Stimulated activated CD4-positive, alpha-beta T cell treated with anti-CD3 and anti-CD28 coated beads, Interleukin-2, amount 100 ng/mL, for 48 hours (primary cell): ENCODE measurements at places on chromosomes 11 and 22.

- DNase-seq, result no peak
These were observed 15.9 kb upstream of the NFRKB start for GRCh38 chr11:129911298-129911697.

- no peak for DNase-seq
These were observed 23.7 kb downstream of the HTR3A start for GRCh38 chr11:113998574-113998973.

- no peak for DNase-seq
These were observed 781 bp downstream of the TCIRG1 start for GRCh38 chr11:68039526-68040086.

- DNase-seq, result no peak
These were observed 62.0 kb downstream of the STK33 start for GRCh38 chr11:8531982-8532381.

DNA sequence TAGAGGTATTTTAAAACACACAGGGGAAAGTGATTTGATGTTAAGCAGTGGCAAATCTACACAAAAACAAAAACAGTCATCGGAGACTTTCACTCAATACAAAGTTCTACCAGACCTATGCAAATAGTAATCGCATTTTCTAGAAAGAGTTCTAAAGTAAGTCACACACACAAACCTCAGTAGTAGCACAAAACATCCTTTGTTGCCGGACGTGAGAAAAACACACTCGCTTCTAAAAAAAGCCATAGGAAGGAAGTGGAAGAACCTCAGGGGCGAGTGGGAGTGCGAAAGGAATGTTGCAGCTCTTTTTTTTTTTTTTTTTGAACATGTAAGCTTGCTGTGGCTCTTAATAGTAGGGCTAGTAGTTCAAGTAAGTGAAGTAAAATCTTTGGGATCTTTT is 88.9 kb downstream of the MAML2 start:
- DNase-seq, result no peak

- DNase-seq, result no peak
These were observed 1030.4 kb upstream of the CNTN5 start for GRCh38 chr11:97990162-97990920.

- DNase-seq, result no peak
These were observed 52.7 kb downstream of the MPPED2 start for GRCh38 chr11:30533445-30533947.

GRCh38 chr11:84793318-84793717 is 833.8 kb downstream of the DLG2 start:
- DNase-seq, result no peak

GRCh38 chr11:78365381-78365792 is 52.2 kb downstream of the GAB2 start:
- no peak for DNase-seq

DNA sequence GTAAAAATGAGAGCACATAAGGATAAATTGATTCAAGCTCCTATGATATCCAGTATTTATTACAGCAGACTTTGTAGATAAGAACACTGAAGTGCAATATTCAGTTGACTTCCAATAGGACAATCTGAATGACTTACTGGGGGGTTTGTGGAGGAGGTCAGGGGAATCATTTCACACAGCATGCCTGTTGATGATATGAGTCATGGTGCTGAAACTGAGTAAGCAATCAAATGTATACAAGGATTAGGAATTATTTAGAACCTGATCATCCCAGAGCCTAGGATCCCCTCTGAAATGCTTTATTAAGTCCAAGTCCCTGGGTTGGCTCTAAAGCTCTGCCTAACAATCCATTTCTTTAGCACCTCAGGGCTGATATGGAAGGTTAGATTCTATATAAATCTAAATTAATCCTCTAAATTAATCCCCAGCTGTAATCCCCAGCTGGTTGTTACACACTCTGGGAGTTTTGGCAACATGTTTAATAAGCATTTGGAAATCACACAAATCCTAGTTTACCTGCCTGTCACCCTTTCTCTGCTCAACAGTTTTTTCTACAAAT is 326.4 kb downstream of the GUCY1A2 start:
- DNase-seq, result no peak

DNA sequence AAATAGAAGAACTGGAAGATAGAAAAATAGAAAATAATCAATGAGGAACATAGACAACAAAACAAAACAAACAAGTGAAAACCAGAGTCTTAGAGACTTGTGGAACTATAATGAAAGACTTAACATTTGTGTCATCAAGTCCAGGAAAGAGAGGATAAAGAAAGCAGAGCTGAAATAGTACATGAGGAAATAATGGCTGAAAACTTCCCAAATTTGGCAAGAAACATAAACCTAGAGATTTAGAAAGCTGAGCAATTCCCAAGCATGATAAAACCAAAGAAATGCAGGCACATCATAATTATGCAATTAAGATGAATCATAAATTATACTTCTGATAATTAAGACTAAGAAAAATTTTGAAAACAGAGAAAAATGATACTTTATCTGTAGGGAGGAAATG is 614.5 kb downstream of the ETS1 start:
- no peak for DNase-seq

- no peak for DNase-seq
These were observed 31.8 kb downstream of the ARHGAP1 start for GRCh38 chr11:46668480-46669085.

- DNase-seq, result no peak
These were observed 2.4 kb downstream of the FADS1 start for GRCh38 chr11:61814247-61814957.

DNA sequence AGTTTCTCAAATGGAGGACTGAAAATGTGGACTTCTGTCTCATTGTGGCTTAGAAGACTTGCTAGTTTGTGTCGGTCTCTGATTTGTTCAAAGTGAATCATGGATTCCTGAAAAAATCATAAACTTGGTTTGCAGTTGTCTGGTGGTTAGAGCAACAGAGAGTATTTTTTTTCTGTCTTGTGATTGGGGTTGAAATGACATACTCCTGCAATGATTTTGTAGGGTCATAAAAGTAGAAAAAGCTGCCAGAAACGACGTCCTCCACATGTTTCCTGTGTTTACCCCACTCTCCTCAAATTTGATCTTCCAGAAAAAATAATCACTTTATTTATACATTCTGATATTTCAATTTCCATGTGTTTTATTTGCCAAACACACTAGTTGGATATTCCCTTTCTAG is 219.2 kb upstream of the PGR start:
- no peak for DNase-seq

DNA sequence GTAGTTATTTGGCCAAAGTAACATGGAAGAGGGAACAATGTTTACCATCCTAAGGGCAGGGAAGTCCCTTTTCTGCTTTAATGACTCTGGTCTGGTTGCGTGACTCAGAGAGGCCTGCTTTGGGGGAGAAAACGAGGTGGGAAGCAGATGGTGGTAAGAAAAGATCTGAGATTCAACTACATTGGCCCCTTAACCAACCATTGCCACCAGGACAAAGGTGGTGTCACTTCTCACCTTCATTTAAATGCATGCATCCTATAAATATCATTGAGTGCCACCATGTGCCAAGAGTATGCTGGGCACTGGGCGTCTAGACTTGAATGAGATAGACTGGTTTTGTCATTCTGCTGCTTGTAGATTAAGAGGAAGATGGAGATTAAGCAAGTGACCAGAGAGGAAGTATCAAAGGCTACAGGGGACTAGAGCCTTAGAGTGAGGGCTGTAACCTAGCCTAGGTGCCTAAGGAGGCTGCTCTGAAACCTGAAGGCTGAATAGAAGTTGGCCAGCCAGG is 3.6 kb upstream of the SORL1 start:
- DNase-seq, result no peak

GRCh38 chr11:67517784-67518552 is 5.3 kb downstream of the CABP2 start:
- DNase-seq, result no peak

DNA sequence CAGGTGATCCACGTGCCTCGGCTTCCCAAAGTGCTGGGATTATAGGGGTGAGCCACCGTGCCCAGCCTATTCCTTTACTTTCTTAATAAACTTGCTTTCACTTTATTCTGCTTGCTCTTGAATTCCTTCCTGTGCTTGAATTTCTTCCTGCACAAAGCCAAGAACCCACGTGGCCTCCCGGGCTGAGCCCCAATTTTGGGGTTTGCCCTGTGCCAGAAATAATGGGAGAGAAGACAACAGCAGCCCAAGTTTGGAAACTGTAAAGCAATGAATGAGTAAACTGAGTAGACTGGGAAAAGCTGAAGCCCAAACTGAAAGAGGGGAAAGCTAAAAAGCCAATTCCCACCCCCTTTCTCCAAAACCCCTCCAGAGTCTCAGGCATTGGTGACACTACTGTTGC is 136.4 kb downstream of the NECTIN1 start:
- no peak for DNase-seq

- DNase-seq, result no peak
These were observed 10.3 kb downstream of the BCL9L start for GRCh38 chr11:118915396-118915795.

DNA sequence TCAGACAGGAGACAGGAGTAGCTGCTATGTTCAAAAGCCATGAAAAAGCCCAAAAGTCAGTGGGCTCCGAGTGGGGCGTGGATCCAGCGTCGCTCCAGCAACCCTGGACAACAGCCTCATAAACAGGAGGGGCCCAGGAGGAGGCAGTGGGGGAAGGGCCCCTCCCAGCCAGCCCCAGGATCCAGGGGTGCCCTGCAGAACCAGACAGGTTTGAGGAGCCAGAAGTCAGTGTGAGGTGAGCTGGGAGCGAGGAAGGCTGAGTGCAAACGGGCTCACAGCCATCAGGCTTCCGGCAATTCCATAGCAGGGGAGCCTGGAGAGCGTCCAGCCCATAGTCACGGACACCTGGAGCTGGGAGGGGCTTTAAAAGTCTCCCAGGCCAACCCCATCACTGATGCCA is 217.7 kb downstream of the MN1 start:
- DNase-seq, result no peak

DNA sequence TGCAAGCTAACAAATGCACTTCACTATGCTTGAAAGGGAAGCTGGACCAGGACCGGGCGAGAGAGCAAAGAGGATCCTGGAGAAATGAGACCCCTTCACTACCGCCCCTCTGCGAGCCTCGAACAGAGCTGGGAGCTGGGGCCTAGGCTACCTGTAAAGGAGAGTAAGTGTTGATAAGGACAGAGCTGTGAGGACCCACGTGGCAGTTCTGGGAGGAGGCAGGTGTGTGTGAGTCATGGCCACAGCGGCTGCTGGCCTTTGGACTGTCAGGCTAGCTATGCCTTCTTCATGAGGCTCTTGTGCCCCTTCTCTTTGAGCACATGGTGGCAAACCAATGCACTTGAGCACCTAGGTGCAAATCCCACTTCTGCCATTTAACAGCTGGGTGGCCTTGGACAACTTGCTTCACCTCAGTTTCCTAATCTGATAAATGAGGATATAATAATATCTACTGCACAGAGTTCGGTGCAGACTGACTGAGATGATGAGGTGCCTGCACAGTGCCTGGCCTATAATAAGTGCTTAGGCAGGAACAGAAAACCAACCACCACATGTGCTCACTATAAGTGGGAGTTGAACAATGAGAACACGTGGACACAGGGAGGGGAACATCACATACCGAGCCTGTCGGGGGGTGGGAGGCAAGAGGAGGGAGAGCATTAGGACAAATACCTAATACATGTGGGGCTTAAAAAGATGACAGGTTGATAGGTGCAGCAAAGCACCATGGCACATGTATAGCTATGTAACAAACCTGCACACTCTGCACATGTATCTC is 35.3 kb upstream of the KCNJ11 start:
- DNase-seq, result no peak

DNA sequence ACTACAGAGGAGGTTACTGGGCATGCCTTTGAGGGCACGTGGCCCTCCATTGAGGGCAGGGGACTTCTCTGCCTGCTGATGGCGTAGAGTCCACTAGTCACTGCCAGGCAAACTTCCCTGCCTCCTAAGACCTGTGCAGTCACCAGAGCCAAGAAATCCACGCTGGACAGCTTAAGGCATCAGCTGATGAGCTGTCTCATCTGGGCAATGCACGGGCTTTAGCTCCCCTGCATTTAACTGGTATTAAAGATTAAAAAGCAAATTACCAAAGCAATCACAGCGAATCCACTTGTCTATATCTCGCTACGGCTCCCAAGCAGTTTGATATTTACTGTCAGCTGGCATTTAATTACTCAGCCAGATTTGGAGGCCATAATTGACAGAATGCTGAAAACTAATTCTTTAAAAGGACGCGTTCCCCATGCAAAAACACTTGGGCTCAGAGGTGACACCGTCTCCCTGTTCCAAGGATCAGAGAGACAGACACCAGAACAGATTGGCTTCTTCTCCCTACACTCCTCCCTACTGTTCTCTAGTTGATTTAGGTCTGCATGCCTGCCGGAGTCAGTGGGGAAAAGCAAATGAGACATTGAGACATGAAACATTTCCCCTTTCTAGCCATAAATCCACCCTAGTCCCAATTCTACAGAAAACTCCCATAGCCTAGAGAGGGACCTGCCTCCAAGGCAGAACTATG is 68.5 kb downstream of the SPATA19 start:
- no peak for DNase-seq

DNA sequence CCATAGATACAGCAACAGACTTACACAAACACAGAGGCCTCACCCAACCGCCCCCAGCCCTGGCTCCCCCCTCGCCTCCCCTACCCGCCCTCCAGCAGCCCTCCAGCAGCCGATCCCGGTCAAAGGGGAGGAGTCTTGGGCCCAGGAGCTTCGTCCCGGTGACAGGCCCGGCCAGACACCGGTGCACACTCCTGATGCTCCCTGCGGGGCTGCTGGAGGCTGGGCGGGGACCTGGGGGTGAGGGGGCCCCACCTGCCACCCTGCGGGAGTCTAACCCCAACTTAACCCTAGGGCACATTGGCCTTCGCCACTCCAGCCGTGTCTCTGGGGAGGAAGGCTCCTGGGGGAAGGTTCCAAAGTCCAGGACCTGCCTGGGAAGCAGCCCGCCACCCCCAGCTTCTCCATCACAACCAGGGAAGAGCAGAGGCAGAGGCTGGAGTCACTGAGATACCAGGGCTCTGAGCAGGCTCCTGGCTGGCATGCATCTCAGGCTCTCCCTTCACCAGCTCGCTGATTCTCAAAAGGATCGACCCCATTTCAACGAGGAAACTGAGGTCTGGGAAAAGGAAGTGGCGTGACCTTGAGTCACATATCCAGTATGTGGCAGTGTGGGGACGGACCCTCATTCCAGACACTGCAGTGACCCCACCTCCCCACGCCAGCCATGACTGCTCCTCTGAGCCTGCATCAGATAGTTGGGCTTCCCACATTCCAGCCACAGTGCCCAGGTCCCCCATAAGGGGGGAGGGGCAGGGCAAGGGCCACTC is 14.4 kb downstream of the BCL9L start:
- DNase-seq, result no peak

GRCh38 chr11:71193431-71193830 is 58.9 kb downstream of the SHANK2 start:
- DNase-seq, result no peak

- no peak for DNase-seq
These were observed 14.0 kb downstream of the DDX25 start for GRCh38 chr11:125918140-125918840.

DNA sequence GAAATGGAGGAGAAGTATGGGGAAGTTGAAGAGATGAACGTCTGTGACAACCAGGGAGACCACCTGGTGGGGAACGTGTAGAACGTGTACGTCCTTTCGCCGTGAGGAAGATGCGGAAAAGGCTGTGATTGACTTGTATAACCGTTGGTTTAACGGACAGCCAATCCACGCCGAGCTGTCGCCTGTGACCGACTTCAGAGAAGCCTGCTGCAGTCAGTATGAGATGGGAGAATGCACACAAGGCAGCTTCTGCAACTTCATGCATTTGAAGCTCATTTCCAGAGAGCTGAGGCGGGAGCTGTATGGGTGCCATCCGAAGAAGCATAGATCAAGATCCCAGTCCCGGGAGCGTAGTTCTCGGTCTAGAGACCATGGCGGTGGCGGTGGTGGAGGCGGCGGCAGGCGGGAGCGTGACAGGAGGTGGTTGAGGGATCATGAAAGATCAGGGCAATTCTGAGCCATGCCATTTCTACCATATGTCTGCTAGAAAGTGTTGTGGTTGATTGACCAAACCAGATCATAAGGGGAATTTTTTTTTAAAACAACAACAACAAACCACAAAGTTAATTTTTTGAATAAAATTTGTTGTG is 36.8 kb upstream of the PHOX2A start:
- no peak for DNase-seq
